ENCODE measurements at places on chromosomes 3 and 15.

DNA sequence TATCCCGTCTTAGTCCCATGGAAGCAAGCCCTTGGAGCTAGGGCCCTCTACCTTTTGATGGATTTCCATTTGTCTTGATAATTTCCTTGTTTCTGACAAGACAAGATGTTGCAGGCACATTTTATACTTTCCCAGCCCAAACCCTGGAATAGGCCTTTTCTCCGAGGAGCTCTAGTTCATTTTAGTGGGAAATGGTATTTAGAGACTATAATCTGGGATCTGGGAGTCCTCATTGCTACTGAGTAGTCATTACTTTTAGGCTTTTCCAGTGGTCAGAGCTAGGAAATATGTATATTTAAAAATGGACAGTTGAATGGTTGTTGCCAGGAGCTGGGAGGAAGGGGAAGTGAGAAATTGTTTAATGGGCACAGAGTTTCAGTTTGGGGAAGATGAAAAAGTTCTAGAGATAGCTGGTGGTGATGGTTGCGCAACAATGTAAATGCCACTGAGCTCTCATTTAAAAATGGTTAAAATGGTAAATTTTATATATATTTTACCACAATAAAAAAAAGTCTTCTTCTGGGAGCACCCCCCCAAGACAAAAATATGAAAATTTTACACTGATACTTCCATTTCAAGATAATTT is 31.6 kb downstream of the MLH1 start:
- no peak for DNase-seq

DNA sequence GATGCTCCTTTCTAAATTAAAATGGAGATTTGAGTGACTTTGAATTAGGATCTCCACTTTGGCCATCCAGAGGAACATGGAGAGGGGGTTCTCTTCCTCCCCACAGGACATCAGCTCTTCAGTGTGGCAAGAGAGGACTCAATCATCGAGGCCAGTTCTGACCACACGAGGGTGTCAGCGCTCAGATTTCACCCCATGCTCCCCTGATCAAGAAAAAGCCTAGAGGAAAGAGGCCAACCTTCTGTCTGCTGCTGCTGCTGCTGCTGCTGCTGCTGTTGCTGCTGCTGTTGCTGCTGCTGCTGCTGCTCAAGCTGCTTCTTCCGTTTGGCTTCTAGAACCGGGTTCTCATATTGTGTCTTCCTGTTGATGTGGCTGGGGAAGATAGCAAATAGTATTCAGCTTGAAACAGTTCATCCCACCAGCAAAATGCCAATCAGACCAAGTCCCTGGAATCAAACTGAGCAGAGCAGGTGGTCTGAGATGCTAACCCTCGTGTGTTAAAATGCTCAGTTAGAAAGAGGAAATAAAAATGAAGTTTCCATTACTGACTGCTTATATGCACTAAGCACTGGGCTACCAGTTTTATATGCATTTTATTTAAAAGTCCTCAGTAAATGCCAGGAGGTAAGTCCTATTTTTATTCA is 599.0 kb downstream of the MAGI1 start:
- DNase-seq = peak; percentile 36

GRCh38 chr15:25972141-25972675 is 109.1 kb upstream of the ATP10A start:
- DNase-seq = no peak

GRCh38 chr15:55587321-55588069 is 650 bp downstream of the PYGO1 start:
- DNase-seq = peak; percentile 15

GRCh38 chr15:73268457-73268856 is 100.3 kb downstream of the HCN4 start:
- DNase-seq = no peak

- no peak for DNase-seq
These were observed 144.3 kb downstream of the OPA1 start for GRCh38 chr3:193737191-193737751.

DNA sequence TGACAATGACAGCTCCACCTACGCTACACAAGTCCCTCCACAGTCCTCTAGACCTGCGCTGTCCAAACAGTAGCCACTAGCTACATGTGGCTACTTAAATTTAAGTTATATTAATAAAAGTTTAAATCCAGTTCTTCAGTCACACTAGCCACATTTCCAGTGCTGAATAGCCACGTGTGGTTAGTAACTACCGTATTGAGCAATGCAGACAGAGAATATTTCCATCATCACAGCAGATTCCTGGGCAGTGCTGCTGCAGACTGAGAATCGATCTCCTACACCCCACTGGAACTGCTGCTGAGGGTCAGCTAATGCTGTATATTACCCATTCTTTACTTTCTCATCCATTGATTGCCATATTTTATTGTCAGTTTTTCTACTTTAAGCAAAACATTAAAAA is 40.9 kb downstream of the HDC start:
- DNase-seq = no peak

GRCh38 chr3:194482196-194482593 is 4.6 kb downstream of the ATP13A3 start:
- no peak for DNase-seq

- DNase-seq = no peak
These were observed 19.0 kb downstream of the ARL14 start for GRCh38 chr3:160695915-160696327.

DNA sequence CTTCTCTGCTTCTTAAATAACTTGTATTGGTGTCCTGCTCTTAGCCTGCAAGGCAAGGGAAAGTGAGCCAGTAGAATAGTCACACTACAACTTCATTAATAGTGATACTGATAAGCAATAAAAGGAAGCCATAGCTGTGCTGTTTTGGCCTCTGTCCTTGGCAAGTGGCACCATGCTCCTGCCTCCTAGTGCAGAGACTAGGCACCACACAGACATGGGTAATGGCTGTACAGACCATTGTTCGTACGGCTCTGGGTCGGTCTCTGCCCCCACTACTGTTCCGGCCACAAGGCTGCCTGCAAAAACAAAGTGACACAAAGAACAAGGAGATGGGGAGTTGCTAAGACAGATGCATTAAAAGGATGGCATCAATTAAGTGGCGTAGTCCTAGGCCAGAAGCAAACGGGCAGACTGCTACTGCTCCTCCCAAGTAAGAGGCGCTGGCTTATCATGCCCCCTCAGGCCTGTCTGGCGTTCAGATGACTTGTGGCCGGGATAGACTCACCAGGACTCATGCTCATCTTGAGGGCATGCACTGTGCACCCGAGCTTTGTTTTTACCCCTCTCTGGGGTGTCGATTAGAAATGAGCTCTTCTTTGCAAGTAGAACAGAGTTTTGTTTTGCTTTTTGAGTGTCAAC is 75.6 kb downstream of the TRAK1 start:
- no peak for DNase-seq

DNA sequence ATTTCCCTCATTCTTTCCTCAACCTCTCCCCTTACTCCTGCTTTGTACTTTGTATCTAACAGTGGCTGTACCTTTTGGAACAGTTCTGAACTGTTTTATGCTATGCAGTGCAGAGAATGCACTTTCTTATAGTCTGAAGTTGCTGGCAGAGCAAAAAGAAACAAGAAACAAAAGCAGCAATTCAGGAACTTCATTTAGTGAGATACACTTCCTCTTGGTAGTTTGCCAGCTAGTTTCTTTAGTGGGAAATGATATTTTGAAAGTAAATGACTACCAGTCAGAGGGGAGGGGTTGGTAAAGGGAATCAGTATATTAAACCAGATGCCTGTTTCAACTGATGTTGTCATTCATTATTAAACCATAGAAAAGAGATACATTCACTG is 55.0 kb upstream of the CHD2 start:
- peak; percentile 85 for DNase-seq

- DNase-seq = no peak
These were observed 299.2 kb downstream of the ADAMTS17 start for GRCh38 chr15:100042558-100042957.
